ENCODE measurements at places on chromosomes 3 and 15.

- DNase-seq, result no peak
These were observed 83.7 kb downstream of the VGLL4 start for GRCh38 chr3:11559816-11560633.

- DNase-seq, result no peak
These were observed 76.2 kb downstream of the NR2F2 start for GRCh38 chr15:96406701-96407100.

GRCh38 chr3:39052583-39052982, 767 bp downstream of the WDR48 start:
- DNase-seq, result no peak

DNA sequence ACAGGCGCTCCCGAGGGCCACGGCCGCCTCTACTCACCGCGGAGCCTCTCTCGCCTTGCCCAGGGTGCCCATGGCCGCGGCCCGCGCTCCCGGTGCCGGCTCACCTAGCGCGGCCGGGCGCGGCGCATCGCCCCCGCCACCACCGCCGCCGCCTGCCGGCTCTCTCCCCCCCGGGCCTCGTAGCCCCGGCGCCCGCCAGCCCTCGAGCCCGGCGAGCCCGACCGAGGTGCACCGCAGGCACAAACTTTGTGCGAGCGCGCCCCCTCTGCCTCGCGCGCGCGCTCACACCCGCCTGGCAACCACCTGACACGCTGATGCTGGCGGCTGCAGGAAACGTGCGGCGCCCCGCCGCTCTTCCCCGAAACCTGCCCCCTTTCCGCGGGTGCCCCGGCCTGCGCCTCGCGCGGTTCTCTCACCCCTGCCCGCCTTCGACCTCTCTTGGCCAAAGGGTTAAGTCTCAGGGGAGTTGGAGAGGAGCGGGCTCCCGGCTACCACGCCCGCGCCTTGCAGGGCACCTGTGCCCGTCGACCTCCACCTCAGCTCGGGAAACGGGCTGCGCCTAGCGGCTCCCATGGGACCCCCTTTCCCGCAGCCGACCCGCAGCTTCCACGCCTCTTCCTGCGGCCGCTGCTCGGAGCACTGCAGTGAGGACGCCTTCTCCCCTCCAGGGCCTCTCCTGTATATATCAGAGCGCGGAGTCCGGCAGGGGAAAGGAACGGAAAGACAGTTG, at the start of gene RASGRP1:
RASGRP1 (minus strand) TSS at position 258 of the 730 bp plus-strand sequence; CDS start at position 72, 186 bp downstream.
- DNase-seq, result peak; percentile 64
